ENCODE measurements at places on chromosomes 16 and 17. TPM values are rescaled to one million over a fixed set of nuclear protein-coding genes. Genes with fewer than 3 reads are reported as not detected.
A peak's percentile ranks its signal among the peaks of the same experiment; 100 is the strongest.

DNA sequence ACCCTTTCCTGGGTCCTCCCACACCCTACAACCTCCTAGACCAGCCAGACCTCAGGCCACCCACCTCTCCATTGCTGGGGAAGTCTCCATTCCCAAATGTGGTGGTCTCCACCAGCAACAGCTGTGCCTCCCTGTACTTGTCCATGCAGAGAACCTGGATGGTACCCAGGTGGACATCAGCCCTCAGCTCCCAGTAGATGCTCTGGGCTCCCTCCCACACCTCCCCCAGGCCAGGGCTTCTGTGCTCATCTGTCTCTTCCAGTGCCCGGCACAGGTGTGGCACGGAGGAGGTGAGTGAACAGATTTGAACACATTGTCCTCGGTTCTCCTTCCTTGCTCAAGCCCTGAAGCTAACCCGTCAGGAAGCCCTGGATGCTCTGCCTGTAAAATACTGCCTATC, 34.6 kb downstream of the LGALS9 start:
- no peaks in the 10 kb centered on the region for H3K36me3 ChIP-seq
- H3K27ac ChIP-seq, result no peak overlapping the region
- DNase-seq, result no peak
- H3K4me3 ChIP-seq, result no peak overlapping the region
- H3K27me3 ChIP-seq, result peaks cover 26% of the 10 kb centered on the region
- no peaks in the 10 kb centered on the region for H3K4me1 ChIP-seq

DNA sequence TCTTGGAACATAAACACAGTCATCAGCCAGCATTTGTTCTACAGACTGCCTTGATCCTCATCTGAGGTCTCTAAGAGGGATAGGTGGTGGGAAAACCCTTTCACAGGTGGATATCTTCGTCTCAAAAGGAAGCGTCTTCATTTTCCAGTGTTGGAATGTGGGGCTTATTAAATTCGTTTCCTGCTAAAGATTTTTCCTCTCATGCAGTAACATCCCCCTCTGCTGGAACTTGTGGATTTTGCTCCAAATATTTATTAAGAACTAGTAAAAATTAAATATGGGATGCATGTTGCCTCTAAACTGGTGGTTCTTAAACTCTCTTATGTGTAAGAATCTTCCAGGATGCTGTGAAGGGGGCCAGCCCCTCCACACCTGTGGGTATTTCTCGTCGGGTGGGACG, 20.1 kb upstream of the MLYCD start:
- no peaks in the 10 kb centered on the region for H3K36me3 ChIP-seq
- H3K27me3 ChIP-seq, result peaks cover 50% of the 10 kb centered on the region
- peak; percentile 45 for DNase-seq
- H3K4me1 ChIP-seq, result no peaks in the 10 kb centered on the region

- no peaks in the 10 kb centered on the region for H3K27me3 ChIP-seq
- DNase-seq, result peak; percentile 66
- H3K4me3 ChIP-seq, result no peak overlapping the region
Measured at GRCh38 chr17:9818760-9819159, 3.1 kb downstream of the GSG1L2 start.

The C16orf90 gene
- not detected for total RNA-seq

- H3K36me3 ChIP-seq, result no peaks in the 10 kb centered on the region
- H3K4me1 ChIP-seq, result peaks cover 9% of the 10 kb centered on the region
- no peak overlapping the region for H3K4me3 ChIP-seq
- peaks cover 20% of the 10 kb centered on the region for H3K27me3 ChIP-seq
- H3K27ac ChIP-seq, result no peak overlapping the region
Measured at GRCh38 chr16:1026784-1027500, 45.4 kb downstream of the SOX8 start.

The TPSB2 gene
- total RNA-seq, result not detected

The ST6GALNAC2 gene
- 5.0 TPM for total RNA-seq

GRCh38 chr16:66480265-66481080, 53.4 kb downstream of the BEAN1 start:
- no peaks in the 10 kb centered on the region for H3K27me3 ChIP-seq
- H3K4me1 ChIP-seq, result peaks cover 23% of the 10 kb centered on the region
- no peak overlapping the region for H3K4me3 ChIP-seq
- no peak overlapping the region for H3K27ac ChIP-seq
- peaks cover 12% of the 10 kb centered on the region for H3K36me3 ChIP-seq
